ENCODE measurements at places on chromosomes 4 and X.

DNA sequence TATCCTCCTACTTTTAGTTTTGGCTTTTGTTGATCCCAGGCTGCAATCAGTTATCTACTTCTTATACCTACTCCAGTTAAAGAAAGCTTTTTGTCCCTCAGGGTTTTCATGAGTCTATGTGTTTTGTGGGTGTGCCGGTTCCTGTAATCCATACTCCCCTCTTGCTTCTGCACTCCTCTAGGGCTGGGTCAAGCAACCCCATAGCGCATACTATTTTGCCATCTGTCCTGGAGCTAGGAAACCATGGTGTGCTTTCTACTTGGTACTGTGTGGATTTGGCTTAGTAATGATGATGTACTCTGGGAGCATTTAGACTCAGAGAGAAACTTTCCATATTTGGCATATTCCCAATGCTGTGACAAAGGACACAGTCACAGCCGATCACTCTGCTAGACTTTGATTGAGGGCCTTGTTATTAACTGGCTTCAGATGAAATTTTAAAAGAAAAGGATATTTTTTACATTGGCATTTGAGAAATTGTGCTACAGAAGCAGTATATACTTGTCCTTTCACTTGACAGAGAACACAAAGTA lies 86.1 kb upstream of the GRXCR1 start:
- no peak for DNase-seq

DNA sequence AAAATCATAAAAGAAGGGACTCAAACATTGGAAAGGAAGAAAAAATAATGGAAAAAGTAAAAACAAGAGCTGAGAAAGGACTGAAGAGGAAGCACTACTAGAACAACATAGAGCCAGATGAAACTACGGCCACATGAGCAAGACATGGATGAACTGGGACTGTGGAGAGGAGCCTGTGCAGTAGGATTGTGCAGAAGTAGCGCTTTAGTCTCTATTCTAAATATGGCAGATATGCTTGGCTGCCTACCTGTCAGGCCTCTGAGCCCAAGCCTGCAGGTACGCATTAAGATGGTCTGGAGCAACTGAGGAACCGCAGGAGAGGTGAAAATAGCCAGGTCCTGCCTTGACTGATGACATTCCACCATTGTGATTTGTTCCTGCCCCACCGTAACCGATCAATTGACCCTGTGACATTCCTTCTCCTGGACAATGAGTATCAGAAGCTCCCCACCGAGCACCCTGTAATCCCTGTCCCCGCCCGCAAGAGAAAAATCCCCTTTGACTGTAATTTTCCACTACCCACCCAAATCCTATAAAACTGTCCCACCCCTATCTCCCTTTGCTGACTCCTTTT lies 154.3 kb downstream of the CAMK2D start:
- DNase-seq, result no peak

DNA sequence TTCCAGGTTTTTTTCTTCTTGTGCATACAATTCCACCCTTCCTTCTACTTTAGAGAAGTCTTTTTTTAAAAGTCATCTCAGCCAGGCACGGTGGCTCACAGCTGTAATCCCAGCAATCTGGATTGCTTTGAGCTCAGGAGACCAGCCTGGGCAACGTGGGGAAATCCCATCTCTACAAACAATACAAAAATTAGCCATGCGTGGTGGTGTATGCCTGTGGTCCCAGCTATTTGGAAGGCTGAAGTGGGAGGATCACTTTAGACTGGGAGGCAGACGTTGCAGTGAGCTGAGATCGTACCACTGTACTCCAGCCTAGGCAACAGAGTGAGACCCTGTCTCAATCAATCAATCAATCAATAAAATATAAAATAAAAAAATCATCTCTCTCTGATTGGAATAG lies 14.8 kb downstream of the ELOVL6 start:
- no peak for DNase-seq

DNA sequence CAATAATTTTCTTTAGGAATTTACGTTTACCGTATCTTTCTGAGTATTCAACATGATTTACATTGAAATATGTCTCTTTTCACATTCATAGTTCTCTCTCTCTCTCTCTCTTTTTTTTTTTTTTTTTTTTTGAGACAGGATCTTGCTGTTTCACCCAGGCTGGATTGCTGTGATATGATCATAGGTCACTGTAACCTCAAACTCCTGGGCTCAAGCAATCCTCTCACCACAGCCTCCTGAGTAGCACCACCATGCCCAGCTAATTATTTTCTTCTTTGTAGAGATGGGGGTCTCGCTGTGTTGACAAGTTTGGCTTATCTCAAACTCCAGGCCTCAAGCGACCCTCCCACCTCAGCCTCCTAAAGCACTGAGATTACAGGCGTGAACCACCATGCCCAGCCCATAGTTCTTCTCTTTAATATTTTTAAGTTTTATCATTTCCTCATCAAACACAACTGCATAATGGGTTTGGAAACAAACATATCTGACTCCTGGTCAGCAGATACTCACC lies 9.8 kb downstream of the SRP72 start:
- DNase-seq, result no peak

- no peak for DNase-seq
Observed at GRCh38 chr4:176185051-176185450, 10.3 kb downstream of the SPATA4 start.

DNA sequence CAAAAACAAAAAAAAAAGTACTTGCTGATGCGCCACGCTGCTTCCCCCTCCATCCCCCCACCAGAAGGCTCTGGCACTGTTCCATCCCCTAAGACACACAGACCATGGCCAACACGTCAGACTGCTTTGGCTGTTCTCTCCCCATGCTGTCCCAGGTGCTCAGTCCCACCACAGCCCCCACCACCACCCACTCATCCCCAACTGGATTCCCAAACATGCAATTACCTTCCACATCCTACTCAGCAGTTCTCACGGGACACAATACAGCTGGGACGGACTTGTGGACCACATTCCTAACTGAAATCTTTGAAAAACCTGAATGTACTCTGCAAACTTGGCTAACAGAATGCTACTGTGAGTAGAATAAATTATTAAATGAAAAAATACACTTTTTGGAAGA lies 8.6 kb downstream of the FAT1 start:
- DNase-seq, result no peak

DNA sequence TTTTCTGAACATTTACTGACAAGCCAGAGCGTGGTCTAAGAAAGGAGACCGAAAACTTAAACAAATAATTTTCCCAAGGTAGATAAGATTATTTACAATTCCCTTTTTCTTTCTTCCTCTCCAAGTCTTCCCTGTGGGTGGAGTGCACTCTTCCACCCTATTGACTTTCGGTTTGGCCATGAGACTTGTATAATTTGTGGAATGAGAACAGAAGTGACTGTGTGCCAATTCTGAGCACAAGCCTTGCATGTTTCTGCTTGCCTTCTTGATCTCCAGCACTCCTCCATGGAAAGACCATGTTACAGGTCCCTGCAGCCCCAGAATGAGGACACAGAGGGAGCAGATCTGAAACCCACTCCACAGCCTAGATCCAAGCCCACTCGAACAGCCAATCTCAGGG lies 150.0 kb upstream of the HPGD start:
- no peak for DNase-seq

DNA sequence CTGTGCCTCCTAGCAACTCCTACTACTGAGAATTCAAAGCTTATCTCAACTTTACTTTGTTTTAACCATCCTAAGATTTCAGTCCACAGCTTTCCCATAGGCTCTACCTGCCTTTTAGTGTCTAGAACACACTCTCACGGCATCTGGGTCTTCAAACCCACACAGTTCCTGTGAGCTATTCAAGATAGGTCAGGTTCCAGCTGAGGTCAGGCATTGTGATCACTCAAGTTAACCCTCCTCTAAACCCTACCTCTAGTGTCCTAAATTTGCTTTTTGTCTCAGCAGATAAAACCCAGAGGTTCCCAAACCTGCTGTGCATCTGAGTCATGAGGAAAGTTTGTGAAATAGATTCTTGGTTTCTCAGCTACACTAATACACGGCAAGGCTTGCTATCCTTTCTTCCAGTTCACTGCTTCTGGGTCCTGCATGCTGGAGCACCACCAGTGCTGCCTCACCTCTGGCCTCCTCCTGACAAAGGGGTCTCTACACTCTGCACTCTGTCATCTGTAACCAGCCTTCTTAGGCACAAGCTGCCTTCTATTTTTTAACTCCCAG lies 324.6 kb upstream of the MAGEB2 start:
- DNase-seq, result no peak

DNA sequence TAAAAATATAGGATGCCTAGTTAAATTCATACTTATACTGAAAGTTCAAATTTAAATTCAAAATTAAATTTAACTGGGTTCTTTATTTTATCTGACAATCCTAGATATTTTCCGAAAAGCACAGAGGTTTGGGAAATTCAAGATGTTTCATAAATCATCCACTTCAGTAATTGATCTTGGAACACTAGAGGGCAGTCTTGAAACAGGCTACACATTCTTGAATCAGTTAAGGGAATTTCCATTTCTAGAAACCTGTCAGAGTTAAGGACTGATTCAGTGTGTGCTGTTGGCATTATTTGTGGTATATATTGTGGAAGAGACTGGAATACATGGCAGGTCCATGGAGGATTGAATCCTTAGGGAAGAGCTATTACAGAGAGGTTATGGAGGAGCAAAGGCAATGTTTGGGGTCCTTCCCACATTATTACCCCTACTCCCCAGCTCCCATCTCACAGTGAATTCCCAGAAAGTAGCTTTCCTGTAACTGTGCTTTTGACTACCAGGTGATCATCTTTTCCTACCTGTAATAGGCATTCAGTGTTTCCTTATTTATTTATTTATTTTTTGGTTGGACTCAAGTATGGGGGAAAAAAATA lies 92.9 kb downstream of the EGF start:
- DNase-seq, result peak; percentile 28

GRCh38 chrX:73839152-73839551 lies 276.2 kb downstream of the CHIC1 start:
- no peak for DNase-seq

DNA sequence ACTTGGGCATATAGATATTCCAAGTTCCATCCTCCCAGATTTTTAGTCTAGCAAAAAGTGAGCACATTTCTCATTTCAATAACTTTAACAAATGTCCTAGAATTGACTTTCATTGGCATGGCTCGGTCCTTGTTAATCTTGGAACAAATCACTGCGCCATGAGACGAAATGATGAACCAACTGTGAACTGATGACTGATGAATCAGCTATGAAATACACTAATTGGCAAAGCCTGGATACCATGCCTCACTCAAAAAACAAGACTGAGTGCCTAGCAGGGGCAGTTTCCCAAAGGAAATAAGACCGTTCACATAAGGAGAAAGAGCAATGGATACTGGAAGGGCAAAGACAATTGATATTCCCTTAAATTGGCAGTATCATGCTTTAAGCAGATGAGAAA lies 248.6 kb upstream of the VEGFC start:
- DNase-seq, result no peak

GRCh38 chrX:153060095-153060445 lies 3.8 kb downstream of the PNMA3 start:
- no peak for DNase-seq

GRCh38 chr4:27684610-27685011 lies 824.0 kb downstream of the STIM2 start:
- peak; percentile 48 for DNase-seq

DNA sequence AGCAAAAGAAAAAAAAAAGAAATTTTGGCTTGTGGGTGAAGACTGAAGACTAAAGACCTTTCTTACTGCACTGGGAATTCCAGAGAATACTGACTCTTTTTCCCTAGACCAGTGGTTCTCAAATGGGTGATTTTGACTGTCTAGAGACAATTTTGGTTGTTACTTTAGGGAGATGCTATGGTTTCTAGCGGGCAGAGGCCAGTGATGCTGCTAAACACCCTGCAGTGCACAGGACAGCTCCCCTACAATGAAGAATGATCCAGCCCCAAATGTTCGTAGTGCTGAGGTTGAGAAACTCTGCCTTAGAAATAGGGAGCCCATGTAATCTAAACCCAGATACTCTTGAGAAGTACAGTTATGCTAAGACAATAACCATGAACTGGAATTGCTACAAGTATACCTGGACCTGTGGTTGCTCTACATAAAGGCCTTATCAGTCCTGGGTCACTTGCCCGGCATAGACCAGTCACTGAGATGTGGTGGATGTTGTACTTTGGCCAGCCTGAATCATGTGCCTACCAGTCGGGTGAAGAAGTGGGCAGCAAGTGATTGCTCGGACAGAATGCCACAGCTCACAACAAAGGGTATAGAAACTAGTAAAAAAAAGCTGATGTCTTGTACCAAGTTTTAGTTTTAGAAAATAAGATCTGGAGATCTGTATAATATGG lies 16.0 kb downstream of the ARHGAP10 start:
- DNase-seq, result no peak

- no peak for DNase-seq
Observed at GRCh38 chrX:120463241-120463640, 5.9 kb downstream of the LAMP2 start.

DNA sequence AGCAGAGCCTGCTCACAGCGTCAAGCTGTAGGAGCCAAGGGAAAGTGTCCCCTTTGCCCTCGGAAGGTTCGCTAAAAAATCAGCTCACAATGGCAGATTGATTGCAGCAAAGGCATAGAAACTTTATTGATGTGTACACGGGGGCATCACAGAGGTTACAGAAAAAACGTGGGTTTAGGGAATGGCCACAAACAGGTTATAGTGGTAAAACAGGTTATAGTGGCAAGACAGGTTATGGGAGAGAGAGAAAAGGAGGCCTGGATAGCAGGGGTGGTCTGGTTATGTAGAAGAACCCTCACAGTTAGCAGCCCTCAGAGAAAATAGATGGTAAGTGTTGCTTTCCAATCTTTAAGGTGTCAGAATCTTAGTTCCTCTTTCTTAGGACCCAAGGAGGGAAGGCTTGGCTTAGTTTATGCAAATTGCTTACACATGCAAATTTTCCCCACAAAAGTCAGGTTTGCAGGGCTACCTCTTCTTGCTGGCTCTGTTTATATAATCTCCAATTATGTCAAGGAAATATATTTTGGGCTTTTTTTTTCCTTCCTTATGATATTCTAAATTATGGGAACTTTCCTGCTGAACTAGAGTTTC lies 113.7 kb downstream of the BMP15 start:
- no peak for DNase-seq

DNA sequence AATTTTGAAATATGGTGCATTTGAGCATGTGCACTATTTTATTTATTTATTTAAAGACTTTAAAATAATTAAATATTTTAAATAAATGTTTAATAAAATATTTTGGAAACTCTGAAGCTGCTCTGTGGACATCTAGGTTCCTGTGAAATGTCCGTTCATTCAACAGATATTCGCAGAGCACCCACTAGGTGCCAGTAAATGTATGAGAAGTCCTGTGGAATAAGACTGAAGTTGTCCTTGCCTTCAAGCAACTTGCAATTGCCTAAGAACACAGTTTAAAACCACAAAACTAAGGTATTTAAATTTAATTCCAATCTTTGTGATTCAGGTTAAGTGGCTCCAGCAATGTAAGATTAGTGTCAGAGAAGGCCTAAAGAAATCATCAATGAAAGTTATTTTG lies 306.7 kb downstream of the GBA3 start:
- DNase-seq, result no peak

- no peak for DNase-seq
Observed at GRCh38 chr4:150135134-150135772, 57.0 kb downstream of the DCLK2 start.

GRCh38 chrX:67523002-67523681 lies 20.7 kb upstream of the AR start:
- DNase-seq, result no peak

GRCh38 chr4:152925851-152926250 lies 10.3 kb upstream of the FHDC1 start:
- no peak for DNase-seq

- DNase-seq, result no peak
Observed at GRCh38 chrX:155577682-155578081, 35.1 kb downstream of the TMLHE start.

GRCh38 chr4:168433571-168433970 lies 46.7 kb downstream of the DDX60L start:
- DNase-seq, result no peak

GRCh38 chr4:151227731-151228130 lies 49.2 kb upstream of the PRSS48 start:
- no peak for DNase-seq

All from NCI-H146 (cell line).